ENCODE measurements at places on chromosomes 1 and 21.
A peak's percentile ranks its signal among the peaks of the same experiment; 100 is the strongest.

DNA sequence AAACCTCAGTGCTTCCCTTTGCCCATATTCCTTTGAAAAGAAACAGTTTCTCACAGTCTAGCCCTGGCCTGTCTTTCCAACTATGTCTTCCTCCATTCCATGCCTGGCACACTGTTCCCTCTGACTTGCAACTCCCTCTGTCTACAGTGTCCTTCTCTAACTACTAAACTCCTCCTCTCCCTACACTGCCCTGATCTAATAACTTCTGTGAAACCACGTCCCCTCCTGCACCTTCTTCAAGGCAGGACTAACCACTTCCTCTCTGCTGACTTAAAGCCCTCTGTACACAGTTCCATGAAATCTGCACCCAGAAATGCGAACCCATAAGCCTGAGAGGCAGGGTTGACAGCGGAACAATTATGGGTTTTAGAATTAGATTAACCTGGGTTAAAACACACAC lies 62.2 kb upstream of the ATP1B1 start:
- DNase-seq: peak; percentile 6

DNA sequence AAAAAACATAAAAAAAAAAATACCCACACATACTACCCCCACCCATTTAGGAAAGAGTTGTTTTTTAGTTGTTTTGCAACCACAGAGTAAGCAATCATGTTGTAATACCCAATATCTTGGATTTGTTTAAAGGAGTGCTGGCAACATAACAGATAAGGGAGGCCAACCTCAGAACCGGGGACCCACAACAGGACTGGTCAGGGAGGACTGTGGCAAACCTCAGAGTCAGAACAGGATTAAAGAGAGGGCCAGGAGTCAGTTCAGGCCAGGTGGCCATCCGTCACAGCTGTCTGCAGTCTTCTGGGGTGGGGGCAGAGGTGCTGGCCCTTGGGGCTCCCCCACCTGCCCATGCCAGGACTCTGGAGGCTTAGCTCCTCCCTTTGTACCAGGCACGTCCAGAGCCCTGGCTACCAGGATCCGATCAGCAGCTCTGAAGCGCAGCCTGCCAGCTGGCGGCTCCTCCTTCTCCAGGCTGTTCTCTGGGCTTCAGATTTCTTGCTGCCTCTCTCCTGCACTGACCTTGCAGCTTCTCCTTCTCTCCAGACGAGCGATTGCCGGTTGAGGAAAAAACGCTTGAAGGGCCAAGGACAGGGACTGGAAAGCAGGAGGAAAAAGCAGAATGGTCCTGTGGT lies 7.9 kb downstream of the H6PD start:
- no peak for DNase-seq

- DNase-seq: no peak
These were observed 841.1 kb downstream of the USP25 start for GRCh38 chr21:16570856-16571255.

GRCh38 chr1:15154480-15155036 lies 1.0 kb downstream of the TMEM51 start:
- no peak for DNase-seq

GRCh38 chr21:39707316-39707715 lies 37.7 kb upstream of the IGSF5 start:
- no peak for DNase-seq

- no peak for DNase-seq
These were observed 88.5 kb downstream of the BEND5 start for GRCh38 chr1:48688102-48688760.

DNA sequence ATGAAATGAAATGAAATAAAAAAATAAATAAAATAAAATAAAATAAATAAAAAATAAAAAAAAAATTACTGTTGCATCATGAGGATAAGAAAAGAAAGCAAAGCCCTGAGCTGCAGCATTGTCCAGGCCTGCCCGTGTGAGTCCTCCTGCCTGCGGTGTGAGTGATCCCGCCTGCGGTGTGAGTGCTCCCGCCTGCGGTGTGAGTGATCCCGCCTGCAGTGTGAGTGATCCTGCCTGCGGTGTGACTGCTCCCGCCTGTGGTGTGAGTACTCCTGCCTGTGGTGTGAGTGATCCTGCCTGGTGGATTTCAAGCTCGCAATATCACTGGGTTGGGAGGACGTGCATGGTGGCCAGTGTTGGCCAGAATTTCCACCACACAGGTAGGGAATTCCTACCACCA lies 22.4 kb upstream of the PTTG1IP start:
- no peak for DNase-seq

- no peak for DNase-seq
These were observed 170.1 kb downstream of the DHRS3 start for GRCh38 chr1:12447849-12448312.

- no peak for DNase-seq
These were observed 8.6 kb upstream of the PPFIA4 start for GRCh38 chr1:203017692-203018091.

- no peak for DNase-seq
These were observed 20.8 kb downstream of the TSEN15 start for GRCh38 chr1:184072376-184072775.

GRCh38 chr1:101698681-101699080 lies 298.0 kb downstream of the OLFM3 start:
- no peak for DNase-seq

GRCh38 chr1:54861070-54861761 lies 25.8 kb downstream of the DHCR24 start:
- DNase-seq: peak; percentile 53

DNA sequence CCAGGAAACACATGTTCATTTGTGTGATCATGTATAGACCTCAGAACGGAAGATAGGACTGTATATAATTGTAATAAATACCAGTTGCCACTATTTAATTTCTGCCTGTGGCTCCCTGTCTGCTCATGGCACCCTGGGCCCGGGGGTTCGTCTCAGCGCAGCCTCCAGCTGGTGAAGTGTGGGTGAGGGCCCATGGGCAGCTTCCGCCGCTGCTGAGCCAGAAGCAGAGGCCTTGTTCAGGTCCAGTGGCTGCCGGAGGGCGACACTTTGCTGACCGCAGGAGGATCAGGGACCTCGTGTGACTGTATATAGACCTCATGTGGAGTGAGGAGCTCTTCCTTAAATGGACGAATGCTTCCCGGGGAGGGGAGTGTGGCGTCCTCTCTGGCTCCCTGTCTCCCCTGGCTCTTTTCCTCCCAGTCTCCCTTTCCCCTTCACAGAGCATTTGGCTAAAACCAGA lies 155.9 kb downstream of the PEX14 start:
- no peak for DNase-seq

- no peak for DNase-seq
These were observed 7.0 kb upstream of the HEYL start for GRCh38 chr1:39646232-39647081.

- no peak for DNase-seq
These were observed 138.0 kb downstream of the IGSF21 start for GRCh38 chr1:18245647-18246046.

- DNase-seq: no peak
These were observed 80.4 kb downstream of the AJAP1 start for GRCh38 chr1:4734791-4735190.

DNA sequence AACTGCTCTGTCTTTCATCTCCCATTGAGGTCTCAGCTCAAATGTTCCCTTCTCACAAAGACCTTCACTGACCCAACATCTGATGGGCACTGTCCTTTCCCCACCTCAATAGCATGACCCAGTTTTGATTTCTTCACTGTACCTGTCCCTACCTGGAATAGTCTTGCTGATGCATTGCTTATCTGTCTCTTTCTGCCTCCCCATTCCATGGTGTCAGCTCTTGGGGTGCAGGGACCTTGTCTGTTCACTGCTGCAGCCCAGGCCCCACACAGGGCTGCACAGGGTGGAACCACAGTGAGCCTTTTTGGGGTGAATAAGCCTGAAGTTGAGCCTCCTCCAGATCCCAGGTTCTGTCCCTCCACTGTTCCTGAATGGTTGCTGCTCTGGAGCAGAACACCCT lies 414.9 kb downstream of the PTPRU start:
- no peak for DNase-seq

DNA sequence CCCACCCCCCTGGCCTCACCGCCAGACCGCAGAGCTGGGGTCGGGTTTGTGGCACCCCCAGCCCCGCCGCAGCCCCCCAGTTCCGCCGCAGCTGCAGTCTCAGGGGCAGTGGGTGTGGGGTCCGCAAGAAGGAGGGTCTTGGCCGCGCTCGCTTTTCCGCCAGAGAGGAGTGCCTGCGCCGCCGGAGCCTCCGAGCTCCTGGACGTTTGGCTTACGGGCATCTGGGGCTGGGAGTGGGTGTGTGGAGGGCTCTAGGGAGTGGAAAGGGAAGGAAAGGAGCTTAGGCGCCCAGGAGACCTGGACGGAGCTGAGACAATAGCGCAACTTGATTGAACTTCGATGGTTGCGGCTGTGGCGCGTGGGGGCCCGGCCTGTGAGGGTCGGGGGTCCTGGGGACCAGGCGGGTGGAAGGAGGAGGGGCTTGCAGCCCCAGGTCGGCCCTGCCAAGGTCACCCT lies 88.8 kb upstream of the IPO9 start:
- DNase-seq: no peak

- DNase-seq: peak; percentile 20
These were observed 31.3 kb downstream of the NSL1 start for GRCh38 chr1:212760126-212760823.

DNA sequence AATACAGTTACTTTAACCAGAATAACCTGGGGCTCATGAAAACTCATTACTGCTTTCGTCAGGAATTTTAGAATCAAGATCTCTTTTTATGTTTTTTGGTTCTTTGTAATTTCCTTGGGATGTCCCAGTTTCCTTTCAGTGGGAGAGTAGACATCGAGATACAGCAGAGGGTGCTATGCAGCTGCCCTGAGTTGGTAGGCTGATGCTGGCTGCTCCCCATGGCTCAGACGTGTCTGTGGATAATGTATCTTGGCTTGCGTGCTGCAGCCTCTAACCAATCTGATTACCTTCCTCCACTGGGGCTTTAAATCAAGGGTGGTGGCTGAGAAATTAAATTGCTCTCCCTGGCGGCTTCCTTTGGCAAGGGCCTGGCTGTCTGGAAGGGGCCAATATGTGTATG lies 253.7 kb downstream of the CACNA1E start:
- no peak for DNase-seq

DNA sequence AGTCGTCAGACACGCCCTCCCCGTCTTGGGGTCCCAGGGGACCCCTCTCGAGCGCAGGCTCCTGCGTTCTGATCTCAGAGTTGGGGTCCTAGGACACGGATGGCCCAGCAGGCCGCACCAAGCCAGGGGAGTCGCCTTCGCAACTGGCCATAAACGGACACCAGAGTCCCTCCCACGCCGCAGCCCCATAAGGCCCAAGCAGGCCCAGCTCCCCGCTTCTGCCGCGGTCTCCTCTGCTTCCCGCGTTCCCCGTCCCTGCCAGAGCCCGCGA lies 633 bp downstream of the DMRTA2 start:
- no peak for DNase-seq

DNA sequence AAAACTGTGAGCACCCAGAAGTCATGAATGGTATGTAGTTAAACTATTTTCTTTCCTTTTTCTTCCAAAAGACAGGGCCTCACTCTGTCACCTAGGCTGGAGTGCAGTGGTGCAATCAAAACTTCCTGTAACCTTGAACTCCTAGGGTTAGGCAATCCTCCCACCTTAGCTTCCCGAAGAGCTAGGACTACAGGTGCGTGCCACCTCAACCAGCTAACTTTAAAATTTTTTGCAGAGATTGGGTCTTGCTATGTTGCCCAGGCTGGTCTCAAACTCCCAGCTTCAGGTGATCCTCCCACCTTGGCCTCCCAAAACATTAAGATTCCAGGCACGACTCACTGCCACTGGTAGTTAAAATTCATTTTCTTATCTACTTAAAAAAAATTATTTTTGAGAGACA lies 62.5 kb downstream of the GATAD2B start:
- DNase-seq: no peak

- DNase-seq: no peak
These were observed 115.0 kb downstream of the LACTBL1 start for GRCh38 chr1:22857661-22858060.

GRCh38 chr21:41957991-41958766 lies 4.4 kb upstream of the C2CD2 start:
- no peak for DNase-seq

DNA sequence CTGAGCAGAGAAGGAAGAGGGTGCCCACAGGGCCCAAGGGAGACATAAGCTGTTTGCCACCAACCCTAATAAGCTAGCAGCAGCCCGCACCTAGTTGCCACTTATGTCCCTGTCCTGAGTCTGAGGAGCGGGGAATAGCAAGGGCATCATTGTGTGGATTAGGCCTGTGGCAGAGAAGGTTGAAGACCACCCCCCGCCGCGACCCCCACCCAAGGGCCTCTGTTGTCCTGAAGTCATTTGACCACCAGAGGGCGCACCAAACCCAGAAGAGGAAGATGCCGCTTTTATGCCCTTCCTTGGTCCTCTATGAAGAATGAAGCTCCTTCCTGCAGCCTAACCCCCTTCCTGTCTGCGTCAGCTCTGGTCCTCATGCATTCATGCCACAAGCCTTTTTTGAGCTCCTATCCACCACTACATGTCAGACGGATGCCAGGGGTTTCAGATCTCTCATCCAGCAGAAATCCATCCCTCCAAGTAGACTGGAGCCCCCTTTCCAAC lies 16.6 kb downstream of the RHBG start:
- peak; percentile 48 for DNase-seq

DNA sequence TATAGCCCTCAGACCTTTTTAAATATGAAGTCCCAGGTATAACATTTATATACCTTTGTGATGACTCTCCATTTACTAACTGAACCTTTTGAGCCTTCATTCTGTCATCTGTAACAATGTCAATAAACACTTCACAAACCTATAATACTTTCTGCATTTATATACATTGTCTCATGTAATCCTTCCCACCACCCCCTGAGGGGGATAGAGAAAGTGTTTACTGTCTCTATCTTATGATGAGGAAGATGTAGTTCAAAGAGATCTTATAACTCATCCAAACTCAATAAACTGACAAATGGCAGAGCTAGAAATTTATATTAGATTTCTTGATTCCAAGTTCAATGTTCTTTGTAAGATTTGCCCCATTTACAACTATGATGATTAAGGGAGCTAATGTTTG lies 48.3 kb upstream of the CR2 start:
- DNase-seq: no peak

DNA sequence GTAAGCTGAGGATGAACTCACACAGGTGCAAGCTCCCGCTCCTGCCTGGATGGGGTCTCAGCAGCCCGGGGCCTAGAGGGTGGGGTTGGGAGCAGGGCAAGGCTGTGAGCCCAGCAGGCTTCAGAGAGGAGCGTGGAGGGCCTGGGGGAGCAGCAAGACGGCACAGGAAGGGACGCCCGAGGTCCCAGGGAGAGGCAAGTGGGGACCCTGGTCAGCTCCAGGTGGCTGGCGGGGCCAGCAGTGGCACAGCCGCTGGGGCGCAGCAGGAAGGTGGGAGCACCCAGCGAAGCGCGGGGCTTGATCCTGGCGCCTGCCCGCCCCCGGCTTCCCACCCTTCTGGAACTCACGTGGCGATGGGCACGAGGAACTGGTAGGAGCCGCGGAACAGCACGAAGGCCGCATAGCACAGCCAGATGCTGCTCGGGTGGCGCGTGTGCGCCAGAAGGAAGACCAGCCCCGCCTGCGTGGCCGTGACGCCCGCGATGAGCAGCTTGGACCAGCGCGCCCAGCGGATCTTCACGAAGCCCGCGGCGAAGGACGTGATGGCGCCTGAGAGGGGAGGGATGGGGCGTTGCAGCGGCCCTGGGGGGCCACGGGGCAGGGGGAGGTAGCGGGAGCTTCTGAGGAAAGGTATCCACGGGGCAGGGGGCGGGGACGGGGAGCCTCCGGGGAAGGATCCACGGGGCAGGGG lies 11.7 kb downstream of the SLC19A1 start:
- DNase-seq: no peak

- DNase-seq: no peak
These were observed 41.0 kb downstream of the WASF2 start for GRCh38 chr1:27448982-27449381.

Measured in NK-92 treated with Interleukin-12 subunit alpha and Interleukin-12 subunit beta, amount 100 ng/mL, for 24 hours (cell line).